ENCODE measurements at places on chromosomes 7 and 10. TPM values are rescaled to one million over a fixed set of nuclear protein-coding genes. Genes with fewer than 3 reads are reported as not detected.

GRCh38 chr10:78510566-78511323, 477.1 kb downstream of the RPS24 start:
- no peak for DNase-seq

GRCh38 chr7:86876146-86876545, 183.3 kb downstream of the ELAPOR2 start:
- DNase-seq: no peak

GRCh38 chr10:77530011-77530410, 107.6 kb downstream of the KCNMA1 start:
- DNase-seq: no peak

- DNase-seq: no peak
These were observed 26.0 kb downstream of the LARP4B start for GRCh38 chr10:905503-905902.

The CCL24 gene
- total RNA-seq: not detected

DNA sequence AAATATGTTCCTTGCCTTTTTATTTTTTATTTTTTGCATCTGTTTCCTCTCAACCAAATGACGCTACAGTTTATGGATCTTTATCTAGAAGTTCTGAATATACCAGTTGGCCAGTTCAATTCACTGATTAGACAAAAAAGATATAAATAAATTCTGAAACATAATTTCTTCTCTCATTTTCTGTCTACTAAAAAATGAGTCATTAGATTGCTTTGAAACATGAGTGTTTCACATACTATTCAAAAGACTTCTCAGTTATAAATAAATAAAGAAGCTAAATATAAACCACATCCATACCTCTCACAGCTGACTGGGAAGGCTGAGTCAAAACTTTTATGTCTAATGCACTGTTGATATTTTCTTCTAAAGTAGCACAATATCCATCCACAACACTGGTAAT, 97.6 kb upstream of the GPR22 start:
- no peak for DNase-seq

The HMX3 gene
- total RNA-seq: not detected

GRCh38 chr10:32972929-32973328, 14.9 kb upstream of the ITGB1 start:
- no peak for DNase-seq

- DNase-seq: no peak
These were observed 217.8 kb upstream of the SH2B2 start for GRCh38 chr7:102068846-102069245.

DNA sequence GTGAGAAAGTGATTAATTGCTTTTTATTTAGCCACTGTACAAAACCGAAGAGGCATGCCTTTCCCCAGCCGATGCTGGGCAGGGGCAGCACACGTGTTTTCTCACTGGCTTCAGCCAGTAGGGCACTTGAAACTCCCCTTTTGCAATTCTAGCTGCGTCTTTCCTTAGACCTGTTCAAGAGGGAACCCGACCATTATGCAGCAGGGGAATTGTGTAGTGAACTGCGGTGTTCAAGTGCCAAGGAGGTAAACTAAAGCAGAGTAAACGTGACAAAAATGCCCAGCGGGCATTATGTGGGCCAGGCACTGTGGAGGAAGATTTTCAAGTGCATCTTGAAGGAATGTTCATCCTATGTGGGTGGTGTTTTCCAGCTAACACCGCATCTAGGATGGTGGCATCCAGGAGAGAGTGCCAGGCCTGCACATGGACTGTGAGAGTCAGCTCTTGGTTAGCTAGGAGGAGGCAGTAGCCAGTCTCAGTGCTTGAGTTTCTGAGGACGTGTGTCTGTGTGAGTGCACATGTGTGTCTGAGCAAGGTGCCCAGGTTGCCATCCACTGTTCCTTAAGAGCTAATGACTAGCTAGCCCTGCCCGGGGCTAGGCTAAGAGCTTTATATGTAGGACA, 3.3 kb downstream of the WIPF3 start:
- no peak for DNase-seq

DNA sequence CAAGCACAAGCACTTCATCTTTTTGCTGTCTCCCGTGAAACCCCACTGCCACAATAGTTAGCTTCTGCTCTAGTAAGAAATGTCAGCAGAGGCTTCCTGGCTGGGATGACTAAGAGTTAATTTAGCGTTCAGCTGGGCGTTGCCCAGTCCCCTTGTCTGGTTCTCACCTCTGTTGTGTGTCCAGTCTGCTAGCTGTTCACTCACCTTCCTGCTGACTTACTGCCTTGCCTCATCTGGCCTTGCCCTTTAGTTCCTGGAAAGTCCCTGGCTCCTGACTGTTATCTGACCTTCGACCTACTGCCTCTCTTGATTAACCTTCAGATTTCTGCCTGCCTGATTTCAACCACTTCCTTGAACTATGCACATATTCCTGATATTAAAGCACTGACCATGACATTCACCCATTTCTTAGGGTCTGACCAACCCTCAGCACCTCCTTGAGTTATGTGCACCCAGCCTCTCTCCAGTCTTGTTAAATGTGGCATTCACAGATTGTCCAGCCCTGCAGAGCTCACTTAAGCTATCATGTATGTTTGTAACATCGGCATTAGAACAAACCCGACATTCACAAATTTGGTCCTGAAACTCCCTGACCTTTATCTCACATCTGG, 30.3 kb downstream of the C7orf33 start:
- no peak for DNase-seq

- no peak for DNase-seq
These were observed 354.8 kb upstream of the CELF2 start for GRCh38 chr10:10662716-10663408.

DNA sequence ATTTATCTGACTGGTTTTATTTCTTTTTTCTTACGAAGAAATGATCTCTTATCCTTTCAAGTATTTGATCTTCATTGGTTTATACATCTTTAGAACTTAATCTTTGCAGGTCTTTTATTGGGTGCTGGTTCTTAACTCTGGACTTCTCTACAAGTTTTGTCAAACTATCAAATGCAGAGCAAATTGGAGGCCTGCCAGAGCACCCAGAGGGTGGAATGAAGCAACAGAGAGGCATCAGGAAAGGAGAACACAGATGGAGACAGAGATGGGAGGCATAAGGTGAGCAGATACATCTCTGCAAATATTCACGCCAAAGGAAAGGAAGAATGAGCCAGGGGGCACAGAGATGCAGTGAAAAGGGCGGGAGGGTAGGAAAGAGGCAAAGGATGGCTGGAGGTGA, 130.3 kb downstream of the PKD1L1 start:
- DNase-seq: peak; percentile 62

GRCh38 chr7:151125470-151125845, 39.2 kb downstream of the AGAP3 start:
- DNase-seq: no peak

GRCh38 chr10:930625-931325, 730 bp downstream of the LARP4B start:
- no peak for DNase-seq

DNA sequence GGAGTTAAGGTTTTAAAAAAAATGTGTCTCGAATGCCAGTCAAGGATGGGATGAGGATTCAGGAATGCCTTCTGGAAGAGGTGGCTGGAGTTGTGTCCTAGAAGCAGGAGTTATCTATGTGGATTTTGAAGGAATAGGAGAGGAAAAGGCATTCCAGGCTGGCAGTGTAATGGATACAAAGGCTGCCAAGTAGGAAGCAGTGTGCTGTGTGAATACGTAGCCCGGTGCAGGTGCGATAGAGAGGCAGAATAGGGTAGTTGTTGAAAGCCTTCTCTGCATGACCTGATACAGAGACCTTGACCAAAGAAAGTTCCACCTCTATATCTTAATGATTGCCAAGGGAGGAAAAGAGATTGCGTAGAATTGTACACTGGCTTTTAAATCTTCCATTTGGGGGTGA, 128.1 kb upstream of the ITGB1 start:
- DNase-seq: no peak

GRCh38 chr10:23965123-23965522, 243.8 kb upstream of the KIAA1217 start:
- no peak for DNase-seq

DNA sequence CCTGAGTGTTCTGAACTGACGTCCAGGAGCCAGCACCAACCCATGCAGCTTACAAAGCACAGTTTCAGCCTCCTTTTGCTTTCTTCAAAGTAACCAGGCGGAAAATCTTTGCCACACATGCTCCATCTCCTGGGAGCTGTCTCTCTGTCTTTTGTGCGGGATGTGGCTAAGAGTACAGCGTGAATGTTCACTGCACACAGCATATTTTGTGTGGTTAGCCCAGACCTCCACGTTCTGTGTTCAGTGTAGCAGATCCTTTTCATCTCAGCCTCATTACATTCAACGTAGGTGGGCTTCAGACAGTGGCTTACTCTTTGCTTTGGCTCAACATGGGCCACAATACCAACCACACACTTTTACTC, 200.8 kb downstream of the TNS3 start:
- DNase-seq: no peak

DNA sequence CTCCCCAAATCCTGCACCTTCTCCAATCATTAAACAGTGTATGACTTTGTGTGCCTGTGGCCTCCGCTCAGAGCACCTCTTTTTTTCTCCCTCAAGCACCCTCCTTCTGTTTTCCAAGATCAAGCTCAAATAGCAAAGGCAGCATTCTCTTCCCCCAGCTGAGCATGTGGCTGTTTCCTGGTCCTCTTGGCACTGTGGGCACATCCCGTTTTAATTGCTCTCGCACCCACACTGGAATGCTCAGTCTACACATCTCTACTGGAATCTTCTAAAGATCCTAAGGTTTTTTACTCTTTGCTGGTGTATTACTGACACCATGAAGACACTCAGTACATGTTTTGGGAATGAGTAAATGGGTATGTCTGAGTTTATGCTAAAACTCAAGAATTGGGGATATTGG, 107.4 kb downstream of the WDFY4 start:
- DNase-seq: no peak

DNA sequence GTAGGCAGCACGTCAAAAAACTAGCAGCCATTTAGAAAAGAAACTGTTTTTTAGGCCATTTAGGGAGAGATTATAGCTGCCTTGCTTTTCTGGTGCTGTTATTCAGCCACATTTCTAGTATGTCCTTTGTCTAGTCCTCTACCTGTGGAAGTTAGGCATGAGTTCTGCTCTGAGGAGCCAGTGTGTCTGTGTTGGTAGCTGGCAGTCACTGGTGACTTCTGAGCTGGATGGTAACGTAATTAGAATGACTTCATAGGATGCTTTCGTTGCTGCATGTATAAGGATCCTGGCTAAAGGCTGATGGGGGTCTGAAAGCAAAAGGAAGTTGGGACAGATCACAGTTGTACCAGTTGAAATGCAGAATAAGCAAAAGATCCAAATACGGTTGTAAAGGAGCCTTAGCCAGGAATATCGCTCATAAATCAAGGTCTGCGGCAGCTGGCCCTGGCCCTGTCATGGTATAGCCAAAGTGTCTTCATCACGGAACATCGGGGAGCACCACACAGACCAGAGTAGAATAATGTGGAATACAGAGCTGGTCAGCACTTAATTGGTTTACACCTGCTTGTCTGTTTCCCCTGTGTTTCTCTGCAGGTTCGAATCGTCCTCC, 226.7 kb downstream of the EXOC4 start:
- DNase-seq: no peak

The MGMT gene
- 7.0 TPM for total RNA-seq

The TIAL1 gene
- total RNA-seq: 35.5 TPM

- no peak for DNase-seq
These were observed 10.4 kb upstream of the SMC3 start for GRCh38 chr10:110556969-110557601.

GRCh38 chr10:83012866-83013265, 1126.4 kb upstream of the GHITM start:
- DNase-seq: no peak

The EMX2 gene
- total RNA-seq: not detected

- DNase-seq: no peak
These were observed 165.8 kb downstream of the CFTR start for GRCh38 chr7:117645481-117646165.
